Stimulated activated CD4-positive, alpha-beta T cell treated with anti-CD3 and anti-CD28 coated beads, TNF-alpha, amount 100 ng/mL, for 24 hours (primary cell): ENCODE measurements at places on chromosomes 5 and 9.
A peak's percentile ranks its signal among the peaks of the same experiment; 100 is the strongest.

GRCh38 chr5:173192561-173192960 lies 42.4 kb downstream of the NKX2-5 start:
- DNase-seq = no peak

DNA sequence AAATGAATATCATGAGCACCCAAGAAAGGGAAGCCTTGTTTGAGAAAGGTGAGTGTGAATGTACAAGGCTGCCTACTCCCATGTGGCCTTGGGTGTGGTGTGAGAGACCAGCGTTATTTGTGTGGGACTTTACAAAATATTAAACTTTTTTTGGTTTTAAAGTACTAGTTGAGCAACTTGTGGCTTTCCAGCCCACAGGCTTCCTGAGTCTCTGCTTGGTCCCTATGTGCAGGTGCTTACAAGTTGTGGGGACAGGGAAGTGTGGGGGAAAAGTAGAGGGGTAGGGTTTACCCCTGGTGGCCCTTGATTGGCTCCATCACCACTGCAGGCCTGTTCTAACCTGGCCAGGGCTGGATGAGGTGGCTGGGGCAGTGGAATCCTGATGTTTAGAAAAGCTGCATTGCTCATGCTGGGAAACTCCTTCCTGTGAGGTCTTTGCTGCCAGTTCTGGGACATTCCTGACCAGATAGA lies 19.7 kb downstream of the PTTG1 start:
- no peak for DNase-seq

DNA sequence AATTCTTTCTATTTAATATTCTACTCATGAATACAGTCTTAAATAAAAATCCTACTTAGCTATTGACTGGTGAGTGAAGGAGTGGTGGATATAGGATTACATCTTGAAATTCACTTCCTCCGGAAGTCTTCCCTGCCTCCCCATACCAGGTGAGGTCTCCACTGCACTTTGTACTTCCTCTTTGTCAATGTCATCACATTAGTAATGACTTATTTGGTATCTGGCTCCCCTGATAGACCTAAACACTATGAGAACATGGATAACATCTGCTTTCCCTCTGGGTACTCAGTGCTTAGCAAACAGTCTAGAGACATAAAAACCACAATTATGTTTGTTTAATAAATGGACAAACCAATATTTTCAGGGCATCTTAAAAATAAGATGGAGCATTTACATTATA lies 532.1 kb downstream of the PDE4D start:
- no peak for DNase-seq

DNA sequence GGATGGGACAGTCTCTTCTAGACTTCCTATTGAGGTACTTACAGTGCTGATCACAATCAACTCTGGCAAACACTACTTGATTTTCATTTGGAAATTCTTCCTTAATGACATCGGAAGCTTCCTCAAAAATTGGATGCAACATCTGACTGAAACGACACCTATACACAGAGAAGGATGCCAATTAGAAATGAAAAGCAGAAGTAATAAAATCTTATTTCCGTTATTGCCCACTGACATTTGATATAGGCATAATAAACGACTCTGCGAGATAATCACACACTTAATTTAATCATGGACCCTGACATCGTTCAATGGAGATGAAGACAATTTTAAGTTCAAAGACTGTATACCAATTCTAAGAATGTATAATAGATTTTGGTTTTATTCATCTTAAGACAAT lies 46.4 kb downstream of the ERP44 start:
- no peak for DNase-seq

DNA sequence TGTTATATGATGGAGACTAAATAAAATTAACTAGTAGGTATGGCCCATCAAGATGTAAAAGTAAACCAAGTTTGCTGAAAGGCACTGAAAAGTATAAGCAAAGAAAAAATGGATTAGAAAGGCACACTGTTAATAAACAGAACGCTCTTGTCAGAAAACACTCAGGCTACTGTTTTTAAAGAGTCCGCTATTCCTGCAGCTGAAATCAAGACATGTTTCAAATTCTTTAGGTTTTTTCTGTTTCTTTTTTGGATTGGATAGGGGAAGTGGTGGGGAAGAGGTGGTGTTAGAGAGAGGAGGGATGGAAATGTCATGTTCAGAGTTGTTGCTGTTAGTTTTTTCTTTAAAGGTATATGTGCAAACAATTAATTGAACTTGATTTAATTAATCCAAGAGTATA lies 17.5 kb downstream of the OSTF1 start:
- DNase-seq = no peak

GRCh38 chr5:119343052-119343451 lies 12.8 kb upstream of the TNFAIP8 start:
- DNase-seq = no peak

GRCh38 chr5:174759091-174759490 lies 34.7 kb downstream of the MSX2 start:
- DNase-seq = no peak

DNA sequence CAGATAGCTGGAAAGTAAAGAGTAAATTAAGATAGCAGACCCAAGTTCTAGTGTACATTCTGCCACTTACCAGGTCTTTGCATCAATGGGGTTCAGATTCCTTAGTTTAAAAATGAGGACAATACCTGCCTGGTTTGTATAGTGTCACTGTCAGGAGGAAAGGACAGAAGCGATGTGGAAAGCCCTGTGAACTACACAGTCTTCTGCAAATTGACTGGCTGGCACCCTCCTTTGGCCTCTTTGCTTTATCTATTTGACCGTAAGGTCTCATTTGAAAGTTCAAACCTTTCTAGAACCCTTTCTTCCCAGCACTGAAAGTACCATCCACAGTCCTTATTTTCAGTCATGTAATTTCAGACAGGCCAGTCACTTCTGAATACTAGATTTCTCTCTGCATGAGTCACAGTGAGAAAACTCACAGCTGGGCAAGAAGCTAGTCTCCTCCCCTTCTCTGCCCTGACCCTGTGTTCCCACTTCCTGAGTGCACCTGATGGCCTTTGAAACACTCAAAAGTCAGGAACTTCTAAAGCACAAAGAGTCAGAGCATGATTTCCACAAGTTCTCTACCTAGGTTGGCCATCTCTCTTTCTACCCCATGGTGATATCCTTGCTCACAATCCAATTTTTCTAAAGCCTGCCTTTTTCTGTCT lies 91.3 kb upstream of the RASEF start:
- DNase-seq = no peak

- DNase-seq = no peak
Observed at GRCh38 chr9:88645172-88645878, 110.3 kb downstream of the NXNL2 start.

- DNase-seq = no peak
Observed at GRCh38 chr9:79264511-79265355, 307.0 kb upstream of the TLE4 start.

DNA sequence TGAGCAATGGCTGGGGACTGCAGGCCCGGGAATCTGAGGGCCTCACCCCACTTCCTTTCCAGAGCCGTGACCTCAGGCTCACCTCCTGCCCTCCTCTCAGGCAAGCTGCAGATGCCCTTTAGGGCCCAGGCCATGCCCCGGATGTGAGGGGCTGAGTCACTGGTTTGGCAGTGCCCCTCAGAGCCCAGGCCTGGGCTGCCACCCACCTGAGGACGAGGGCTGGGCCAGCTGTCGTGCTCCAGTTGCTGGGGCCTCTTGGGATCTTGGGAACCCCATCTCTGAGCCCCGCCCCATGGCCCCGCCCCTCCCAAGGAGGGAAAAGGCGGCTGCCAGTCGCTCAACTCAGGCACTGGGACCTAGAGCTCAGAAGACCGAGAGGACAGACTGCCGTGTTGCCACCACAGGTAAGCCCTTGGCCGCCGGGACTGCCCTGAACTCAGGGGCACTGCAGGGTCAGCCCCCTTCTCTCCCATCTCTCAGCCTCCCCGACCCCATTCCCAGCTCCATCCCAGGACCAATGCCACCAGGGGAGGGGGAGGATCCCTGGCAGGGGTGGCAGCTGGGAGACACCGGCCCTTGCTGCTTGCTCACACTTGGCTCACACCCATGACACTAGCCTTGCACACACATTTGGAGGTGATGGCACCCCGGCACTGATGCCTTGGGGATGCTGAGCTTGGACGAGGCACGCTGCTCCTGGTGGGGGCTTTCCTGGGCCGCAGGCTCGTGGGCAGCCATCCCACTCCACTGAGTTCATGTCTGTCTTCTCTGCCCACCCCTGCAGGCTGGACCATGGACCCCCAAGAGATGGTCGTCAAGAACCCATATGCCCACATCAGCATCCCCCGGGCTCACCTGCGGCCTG lies at the start of gene CYSRT1:
TSS of gene CYSRT1 (plus strand) at position 345 of the 865 bp plus-strand sequence. CDS start at position 793, 448 bp downstream.
- DNase-seq = no peak

DNA sequence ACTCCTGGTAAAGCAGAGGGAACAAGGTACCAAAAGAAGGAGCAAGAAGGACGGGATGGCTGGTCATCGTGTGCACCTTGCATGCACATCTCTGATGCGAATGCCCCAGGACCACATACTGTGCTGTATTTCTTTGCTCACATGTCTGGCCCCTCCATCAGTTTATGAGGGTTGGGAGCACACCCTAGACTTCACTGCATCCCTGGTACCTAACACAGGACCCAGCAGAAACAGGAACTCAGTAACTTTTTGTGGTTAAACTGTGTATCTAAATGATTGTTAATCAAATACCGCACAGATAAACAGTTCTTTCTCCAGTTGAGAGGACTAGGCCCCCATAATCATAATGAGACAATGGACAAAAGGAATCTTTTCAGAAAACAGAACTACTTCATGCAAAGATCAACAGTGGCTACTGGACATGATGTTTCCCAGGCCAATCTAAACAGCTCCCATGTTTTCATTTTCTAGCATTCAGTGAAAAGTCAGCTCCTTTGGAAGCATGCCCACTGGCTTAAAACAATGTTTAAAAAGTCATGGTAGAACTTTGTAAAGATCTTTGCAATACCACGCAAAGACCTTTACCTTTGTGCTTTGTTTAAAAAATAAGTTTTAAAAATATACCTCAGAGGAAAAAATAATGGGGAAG lies 55.5 kb upstream of the IFNK start:
- no peak for DNase-seq

DNA sequence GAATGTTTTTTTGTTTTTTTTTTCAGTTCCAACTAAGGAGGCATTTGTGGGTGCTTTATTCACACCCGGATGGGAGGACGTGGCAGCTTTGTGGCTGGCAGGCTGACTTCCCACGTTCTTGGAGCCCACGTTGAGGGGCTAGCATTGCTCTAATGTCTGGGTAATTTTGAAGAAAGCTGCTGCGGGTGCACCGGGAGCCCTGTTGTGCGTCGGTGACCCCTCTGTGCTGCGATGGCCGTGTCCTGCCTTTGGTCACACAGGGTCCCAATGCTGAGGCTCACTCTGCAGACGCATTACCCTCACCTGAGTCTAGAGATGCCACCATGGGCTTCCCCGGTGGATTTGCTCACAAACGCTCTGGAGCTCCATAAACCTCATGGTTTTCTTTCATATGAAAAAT lies 34.2 kb downstream of the NDUFS6 start:
- DNase-seq = no peak

GRCh38 chr5:56269216-56269927 lies 36.2 kb upstream of the ANKRD55 start:
- DNase-seq = peak; percentile 8
